ENCODE measurements at places on chromosomes 2 and 18.

DNA sequence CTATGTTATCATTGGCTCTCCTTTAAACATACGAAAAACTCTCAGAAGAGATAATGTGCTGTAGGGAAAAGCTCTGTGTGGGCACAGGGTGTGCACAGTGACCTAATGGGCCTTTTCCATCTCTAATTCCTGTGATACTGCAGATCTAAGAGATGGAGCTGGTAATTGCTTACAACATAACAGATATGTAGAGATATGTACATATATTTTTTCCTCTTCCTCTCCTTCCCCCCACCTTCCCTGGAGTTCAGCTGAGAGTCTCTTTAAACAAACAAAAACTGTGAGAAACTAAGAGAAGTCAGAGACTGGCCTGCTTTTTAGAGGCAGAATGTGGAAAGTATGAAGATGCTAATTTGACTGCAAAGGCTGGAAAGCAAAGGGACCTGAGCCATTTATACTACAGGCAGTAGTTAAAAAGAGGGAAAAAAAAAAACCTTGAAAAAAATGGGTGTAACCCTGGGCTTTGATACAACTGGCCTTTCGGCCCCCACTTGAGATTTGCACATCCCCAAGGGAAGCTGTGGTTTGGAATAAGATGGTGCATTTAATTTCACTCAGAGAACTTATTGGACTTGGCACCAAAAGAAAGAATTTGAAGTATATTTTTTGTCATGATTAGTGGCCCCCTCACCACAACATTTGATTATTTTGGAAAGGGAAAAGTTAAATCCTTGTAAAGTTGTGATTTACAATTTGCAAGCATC lies 502.2 kb upstream of the ZEB2 start:
- no peak for DNase-seq

DNA sequence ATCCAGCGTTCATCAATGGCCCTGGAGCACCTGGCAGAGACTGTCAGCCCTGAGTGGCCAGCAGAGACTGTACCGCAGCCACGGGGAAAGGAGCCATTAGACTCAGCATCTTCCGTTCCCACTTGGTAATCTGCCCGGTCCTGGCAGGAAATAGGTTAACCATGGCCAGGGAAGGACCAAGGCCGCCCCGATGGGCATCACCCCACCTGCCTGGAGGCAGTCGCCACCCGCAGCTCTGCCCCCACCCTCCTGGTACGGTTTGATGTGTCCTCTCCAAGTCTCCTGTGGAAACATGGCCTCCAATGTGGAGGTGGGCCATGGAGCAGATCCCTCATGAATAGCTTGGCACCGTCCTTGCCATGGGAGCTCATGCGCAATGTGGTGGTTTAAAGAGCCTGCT lies 75.3 kb downstream of the RTP5 start:
- DNase-seq: no peak

- DNase-seq: no peak
These were observed 1.3 kb downstream of the HDAC4 start for GRCh38 chr2:239399433-239399920.

GRCh38 chr2:199405241-199405640 lies 52.5 kb downstream of the SATB2 start:
- DNase-seq: no peak

- no peak for DNase-seq
These were observed 432.3 kb downstream of the PID1 start for GRCh38 chr2:228838819-228839218.

DNA sequence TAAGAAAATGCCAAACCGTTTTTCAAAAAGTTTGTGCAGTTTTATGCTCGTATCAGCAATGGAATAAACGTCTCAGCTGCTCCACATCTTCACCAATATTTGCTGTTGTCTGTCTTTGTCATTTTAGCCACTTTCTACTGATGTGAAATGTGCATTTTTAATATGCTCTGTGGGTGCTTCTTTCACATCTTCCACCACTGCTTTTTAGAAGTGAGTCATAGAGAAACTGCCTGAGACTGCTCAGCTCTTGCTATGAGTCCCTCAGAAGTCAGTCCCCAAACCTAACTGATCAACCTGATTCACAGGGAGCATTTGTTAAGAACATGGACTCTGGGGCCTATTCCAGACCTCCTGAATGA lies 41.0 kb upstream of the EPC2 start:
- no peak for DNase-seq

GRCh38 chr2:215841175-215841816 lies 172.1 kb downstream of the MREG start:
- no peak for DNase-seq

DNA sequence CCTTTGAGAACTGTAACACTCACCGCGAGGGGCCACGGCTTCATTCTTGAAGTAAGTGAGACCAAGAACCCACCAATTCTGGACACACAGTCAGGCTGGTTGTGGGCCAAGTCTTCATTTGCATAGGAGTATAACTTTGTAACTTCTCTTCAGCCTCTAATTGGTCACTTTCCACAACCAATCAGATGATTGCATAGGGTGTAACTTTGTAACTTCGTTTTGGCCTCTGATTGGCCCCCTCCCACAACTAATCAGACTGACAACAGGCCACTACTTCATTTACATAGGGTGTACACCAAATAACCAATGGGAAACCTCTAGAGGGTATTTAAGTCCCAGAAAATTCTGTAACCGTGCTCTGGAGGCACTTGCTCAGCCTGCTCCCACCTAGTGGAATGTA lies 77.5 kb upstream of the TCF4 start:
- no peak for DNase-seq

- DNase-seq: no peak
These were observed 227.9 kb upstream of the SIX2 start for GRCh38 chr2:45237128-45237527.

DNA sequence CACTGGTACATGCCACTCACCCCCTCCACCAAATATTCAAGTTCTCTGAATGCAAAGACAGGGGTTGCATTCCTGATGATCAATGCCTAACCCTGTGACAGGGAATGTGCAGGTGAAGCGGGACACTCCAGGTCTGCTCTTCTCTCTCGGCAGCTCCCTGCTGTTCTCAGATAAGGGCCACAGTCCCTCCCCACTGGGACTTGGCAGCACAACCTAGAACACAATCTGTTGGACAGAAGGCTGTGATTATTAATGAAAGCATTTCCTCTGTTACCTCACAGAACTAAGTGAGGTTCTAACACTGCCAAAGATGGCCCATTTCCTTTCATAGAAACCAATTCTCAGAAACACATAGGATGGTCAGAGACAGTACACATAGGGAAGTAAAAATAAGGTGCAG lies 42.7 kb downstream of the VSNL1 start:
- DNase-seq: no peak

DNA sequence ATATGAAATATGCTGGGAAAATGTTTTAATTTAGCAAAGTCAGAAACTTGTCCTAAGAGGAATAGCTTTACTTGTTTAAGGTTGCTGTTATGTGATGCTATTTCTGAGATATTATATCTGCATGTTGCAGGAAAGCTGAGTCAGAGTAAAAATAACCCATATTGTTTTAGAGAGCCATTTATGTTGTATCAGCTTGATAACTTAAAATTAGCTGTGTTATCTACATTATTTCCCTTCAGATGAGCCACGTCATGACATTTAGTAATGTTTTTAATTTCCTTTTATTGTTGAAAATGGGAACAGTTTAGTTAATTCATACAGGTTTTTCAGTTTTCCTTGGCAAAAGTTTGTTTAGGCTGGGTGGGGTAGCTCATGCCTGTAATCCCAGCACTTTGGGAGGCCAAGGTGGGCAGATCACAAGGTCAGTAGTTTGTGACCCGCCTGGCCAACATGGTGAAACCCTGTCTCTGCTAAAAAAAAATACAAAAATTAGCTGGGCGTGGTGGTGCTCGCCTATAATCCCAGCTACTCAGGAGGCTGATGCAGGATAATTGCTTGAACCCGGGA lies 55.8 kb downstream of the TTC27 start:
- DNase-seq: no peak

- no peak for DNase-seq
These were observed 304.7 kb upstream of the HNMT start for GRCh38 chr2:137659616-137660015.

DNA sequence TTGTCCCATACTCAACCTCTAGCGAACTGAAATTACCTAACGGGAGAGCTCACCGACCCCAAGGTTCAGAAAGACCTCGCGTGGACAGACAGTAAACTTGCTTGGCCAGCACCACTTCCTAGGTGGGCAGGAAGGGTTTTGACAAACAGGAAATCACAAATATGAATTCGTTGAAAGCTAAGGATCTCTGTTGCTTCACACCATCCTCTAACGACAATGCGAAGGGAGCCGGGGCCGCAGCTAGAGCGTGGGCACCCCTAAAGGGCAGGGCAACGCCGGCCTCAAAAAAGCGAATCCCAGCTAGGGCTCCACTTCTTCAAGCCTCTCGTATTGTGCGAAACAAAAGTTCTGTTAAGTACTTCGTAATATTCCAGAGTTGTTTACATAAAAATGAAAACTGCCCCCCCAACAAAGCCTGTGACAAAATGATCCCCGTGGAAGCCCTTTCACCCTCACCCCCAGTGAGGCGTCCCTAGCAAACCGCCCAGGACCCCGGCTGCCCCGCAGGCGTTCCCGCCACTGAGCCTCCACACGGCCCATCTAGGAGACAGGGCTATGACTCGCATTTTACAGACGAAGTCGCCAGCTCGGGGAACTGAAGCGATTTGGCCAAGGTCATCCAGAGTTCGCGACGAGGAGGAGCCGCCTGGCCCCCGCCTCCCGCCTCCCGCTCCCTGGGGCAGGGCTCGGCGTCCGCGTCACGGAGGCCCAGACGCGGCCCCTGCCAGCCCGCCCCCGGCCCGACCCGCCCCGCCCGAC lies 548 bp downstream of the KANSL3 start:
- peak; percentile 55 for DNase-seq

DNA sequence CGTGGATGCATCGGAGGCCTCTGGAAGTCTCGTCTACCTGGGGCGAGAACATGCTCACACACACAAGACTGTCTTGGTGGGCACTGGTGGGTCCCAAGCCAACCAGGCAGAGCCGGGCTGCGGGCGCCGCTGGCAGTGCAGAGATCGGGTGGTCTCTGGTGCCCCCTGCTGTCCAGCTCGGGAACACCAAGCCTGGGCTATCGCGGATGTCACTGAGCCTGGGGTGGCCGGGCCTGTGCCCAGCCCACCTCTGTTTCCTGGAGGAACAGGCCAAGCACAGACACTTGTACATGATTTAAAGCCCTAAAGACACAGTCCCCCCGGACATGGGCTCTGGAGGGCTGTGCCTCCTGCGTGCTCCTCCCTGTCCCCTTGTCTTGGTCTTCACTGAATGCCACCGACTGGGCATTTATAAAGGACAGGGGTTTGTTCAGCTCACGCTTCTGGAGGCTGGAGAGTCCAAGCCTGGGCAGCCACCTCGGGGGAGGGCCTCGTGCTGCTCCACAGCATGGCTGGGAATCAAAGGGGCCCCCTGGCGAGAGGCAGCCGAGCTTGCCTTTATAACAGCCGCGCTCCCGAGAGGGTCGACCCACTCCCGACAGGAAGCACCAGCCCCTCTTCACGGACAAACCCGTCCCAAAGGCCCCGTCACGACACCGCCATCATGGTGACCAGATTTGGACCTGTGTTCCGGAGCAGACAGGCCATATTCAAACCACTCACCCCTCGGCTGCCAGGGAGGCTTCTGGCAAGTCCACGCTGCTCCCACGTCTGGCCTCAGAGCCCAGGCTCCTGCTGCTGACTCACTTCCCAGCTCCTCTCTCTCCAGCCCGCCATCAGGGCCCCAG lies 3.6 kb upstream of the OTOS start:
- peak; percentile 50 for DNase-seq

DNA sequence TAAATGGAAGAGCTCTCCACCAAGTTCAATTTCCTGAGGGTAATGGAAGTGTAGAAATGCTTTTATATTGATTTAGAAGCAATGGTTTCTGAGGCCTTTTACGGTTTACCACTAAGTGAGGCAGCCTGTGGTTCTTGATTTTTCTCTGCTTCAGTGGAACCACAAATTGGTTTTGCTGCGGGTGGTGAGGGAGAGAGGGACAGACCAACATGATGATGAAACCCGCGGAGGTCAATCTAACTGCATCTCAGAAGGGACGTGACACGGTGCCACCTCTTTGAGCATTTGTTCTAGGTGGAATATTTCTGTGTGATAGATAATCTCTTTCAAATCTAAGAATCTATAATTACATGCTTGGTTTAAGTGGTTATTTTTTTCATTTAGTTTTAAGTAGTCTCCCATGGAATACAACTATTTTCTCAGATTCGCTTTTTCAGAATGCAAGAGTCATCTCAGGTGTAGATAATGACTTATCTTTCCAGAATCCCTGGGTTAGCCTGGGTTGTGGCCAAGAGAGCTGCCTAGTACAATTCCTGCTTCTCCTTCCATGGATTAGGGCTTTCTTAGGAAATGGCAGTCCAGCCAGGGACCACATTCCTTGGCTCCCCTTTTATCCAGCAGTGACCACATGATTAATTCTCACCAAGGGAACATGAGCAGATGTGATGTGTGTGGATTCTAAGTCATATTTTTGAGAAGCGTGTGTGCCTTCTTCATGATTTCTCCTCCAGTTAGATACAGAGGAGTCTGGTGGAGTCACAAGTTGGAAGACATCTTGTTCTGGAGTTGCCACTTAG lies 52.5 kb downstream of the KCNE4 start:
- DNase-seq: no peak

DNA sequence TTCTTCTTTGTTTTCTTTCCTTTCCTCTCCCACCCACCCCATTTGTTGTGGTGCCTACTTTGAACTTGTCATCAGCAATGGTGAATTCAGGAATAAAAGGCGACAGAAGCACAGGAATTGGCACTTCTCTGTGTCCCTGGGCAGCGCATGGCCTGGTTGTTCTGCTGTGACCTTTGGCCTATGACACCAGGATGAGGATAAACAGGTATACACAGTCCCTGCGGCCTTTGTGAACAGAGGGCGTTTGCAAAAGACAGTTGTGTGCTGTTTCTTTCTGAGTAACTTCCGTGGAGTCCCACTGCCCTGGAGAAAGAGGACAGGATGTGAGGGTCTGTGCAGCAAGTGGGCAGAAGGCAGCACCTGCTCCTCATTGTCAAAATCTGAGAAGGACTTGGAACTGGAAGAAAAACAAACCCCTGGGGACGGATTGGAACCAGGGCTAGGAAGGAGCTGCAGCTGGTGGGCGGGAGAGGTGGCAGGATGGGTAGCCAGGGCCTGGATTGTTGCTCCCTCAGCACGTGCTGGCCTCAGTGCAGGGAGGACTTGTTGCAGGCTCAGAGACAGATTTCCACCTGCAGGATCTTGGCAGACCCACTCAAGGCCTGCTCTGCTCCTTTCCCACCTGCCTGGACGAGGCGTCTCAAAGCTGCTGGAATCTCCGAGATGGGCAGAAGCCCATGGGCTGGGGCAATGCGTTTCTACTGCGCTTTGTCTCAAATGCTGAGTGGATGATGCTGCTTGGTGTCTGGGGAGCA lies 159.5 kb downstream of the ACKR3 start:
- no peak for DNase-seq

DNA sequence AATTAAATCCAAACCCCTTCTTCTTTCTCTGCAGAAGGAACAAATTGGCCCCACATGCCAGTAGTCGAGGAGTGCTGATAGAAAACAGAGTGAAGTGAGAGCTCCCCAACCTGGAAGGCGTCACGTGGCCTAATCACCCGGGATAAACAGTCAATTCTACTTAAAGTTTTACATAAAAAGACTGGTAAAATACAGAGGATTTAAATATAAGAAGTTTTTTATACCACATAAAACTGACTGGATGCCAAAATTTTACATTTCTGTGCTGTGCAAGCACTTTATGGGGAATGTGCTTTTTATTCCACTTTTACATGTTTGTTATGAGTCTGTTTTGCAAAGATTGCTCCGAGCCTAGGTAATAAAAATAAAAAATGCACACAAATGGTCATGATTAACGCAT lies 1586.8 kb upstream of the ACVR2A start:
- DNase-seq: no peak

- no peak for DNase-seq
These were observed 52.0 kb downstream of the KIF5C start for GRCh38 chr2:148926981-148927401.

GRCh38 chr18:32668956-32669355 lies 103.9 kb downstream of the KLHL14 start:
- DNase-seq: no peak
